ENCODE measurements at places on chromosomes 5 and 9.

GRCh38 chr9:134283111-134283515, 43.1 kb upstream of the RXRA start:
- DNase-seq, result peak; percentile 81

DNA sequence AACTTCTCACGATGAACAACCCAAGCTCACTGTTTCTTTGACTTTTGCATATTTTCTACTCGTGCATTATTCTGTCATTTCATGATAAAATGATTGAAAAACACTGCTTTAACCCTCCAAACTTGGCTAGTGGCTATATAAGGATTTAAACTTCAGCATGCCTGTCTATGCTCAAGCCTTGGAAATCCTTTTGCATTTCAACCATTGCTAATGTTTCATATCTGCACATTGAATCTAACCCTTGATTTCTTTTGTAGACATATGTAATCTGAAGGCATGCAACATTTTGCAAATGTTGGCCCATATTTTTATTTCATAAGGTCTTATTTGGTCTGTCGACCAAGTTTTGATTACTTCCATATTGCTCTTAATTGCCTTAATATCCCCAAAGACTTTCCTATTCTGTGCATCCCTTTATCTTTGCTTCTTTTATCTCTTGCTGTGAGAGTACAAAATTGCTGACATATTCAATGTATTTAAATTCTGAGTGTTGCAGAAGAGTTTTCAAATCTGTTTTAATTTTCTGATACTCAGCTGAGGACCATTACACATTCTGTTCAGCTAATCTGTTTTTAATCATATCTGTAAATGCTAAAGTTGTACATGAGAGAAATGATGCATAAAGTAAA, 403.7 kb upstream of the ZNF608 start:
- no peak for DNase-seq

GRCh38 chr9:125462861-125463291, 201.2 kb downstream of the GAPVD1 start:
- no peak for DNase-seq

DNA sequence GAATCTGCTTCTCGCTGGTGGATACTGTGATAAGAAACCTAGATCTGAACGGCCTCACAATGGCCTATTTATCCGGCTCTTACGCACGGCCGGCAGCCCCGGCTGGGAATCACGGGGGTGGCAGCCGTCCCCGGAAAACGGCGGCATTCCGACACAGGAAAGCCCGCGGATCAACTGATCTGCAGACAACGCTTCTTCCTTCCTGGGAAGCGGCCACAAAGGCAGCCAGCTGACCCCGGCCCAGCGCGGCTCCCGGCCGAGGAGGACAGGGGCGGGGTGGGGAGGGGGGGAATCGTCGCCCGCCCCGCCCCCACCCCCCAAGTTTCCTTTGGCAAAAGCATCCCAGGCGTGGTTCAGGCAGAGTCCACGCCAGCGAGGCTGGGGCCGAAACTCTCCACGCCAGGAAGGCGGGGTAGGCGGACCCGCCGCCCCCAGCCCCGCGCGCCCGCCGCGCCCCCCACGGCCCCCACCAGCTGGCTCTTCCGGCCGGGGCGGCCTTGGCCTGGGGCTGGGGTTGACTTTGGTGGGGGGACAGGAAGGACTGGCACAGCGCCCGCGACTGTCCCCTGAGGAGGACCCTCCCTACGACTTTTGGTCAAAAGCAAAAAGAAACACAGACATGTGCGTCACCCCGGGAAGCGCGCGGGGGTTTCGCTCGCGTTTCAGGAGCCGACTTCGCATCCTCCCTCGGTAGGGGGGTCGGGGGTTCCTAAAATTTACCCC, 247.7 kb upstream of the ANKRD55 start:
- peak; percentile 79 for DNase-seq

DNA sequence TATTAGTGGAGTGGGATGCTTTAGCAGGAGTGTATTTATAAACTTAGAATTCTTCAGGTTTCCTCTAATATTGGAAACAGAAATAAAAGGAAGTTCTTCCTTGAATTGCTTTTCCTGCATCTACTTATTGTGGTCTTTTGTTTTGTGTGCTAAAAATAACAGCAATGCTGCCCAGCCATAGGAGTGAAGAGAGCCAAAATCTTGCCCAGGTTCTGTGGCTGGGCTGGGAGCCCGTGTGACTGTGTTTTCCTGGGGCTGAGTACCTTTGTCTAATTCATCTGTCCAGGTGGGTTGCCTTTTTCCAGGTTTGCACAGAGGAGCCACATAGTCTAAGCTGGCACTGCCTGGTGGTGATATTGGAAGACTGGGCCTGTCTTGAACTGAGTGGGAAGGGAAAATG, 179.7 kb upstream of the ADAMTSL1 start:
- DNase-seq, result no peak

- no peak for DNase-seq
Measured at GRCh38 chr5:8474569-8474930, 605.6 kb downstream of the MTRR start.

GRCh38 chr9:98521141-98521540, 187.6 kb downstream of the GABBR2 start:
- no peak for DNase-seq

DNA sequence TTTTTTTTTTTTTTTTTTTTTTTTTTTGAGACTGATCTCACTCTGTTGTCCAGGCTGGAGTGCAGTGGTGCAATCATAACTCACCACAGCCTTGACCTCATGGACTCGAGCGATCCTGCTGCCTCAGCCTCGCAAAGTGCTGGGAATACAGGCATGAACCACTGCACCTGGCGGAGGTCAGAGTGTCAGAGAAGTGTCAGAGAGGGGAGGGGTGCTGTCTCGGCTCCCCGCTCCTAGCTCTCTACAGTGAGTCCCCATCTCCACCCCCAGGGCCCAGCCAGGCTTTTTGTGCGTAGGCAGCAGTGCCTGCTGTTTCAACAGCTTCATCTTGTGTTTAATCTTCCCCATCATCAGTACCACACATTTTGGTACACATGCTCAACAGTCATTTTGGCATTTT, 38.3 kb downstream of the SAR1B start:
- no peak for DNase-seq

GRCh38 chr9:92494856-92495255, 12.6 kb upstream of the ASPN start:
- DNase-seq, result no peak

DNA sequence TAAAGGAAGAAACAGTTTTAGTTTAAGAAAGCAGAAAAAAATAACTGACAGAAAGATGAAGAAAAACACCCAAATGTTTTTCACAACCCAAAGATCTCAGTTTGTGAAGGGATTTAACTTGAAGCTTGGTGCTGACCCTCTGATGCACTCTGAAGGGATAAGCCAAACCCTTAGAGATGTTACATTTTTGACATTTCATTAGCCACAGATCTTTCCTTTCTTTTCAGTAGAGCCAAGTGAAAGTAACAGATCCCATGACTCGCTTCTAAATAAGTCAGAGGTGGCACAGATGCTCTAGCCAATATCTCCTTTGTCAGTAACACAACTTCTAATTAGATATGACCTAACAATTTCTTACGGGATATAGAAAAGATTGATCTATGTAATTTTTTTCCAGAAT, 394.5 kb upstream of the EDIL3 start:
- DNase-seq, result no peak

DNA sequence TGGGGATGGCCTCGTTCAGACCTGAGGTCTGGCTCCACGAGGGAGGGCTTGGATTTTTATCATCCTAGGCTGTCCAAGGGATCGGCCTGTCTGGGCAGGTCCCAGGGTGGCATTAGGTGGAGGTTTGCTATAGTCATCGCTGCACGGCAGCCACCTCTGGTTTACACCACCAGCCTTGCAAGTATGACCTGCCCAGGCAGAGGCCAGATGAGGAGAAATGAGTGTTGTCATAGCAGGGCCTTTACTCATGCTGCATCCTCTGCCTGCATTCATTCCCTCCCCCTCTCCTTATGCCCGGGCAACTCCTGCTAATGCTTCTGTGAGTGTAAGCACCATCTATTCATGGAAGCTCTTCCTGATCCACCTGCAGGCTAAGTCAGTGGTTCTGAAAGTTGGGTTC, 15.3 kb upstream of the NDST1 start:
- no peak for DNase-seq

DNA sequence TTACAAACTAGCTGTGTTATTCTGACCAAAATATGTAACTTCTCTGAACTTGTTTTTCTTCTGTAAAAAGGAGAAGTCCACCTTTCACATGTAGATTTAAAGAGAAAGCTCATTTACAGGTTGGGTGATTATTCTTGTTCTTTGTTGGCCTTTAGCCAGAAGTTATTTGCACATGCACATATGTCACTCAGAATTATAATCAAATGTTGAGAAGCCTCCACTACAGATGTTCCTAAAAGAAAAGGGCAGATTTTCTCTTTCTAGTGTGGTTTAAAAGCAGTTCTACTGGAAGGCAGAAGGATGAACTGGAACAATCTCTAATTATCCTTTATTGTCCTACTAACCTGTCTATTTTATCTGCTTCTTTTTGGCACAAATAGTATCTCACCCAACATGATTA, 209.8 kb upstream of the ELAVL2 start:
- DNase-seq, result no peak

- no peak for DNase-seq
Measured at GRCh38 chr9:14096258-14096922, 217.6 kb downstream of the NFIB start.

- DNase-seq, result no peak
Measured at GRCh38 chr5:143066556-143067281, 296.5 kb downstream of the ARHGAP26 start.

DNA sequence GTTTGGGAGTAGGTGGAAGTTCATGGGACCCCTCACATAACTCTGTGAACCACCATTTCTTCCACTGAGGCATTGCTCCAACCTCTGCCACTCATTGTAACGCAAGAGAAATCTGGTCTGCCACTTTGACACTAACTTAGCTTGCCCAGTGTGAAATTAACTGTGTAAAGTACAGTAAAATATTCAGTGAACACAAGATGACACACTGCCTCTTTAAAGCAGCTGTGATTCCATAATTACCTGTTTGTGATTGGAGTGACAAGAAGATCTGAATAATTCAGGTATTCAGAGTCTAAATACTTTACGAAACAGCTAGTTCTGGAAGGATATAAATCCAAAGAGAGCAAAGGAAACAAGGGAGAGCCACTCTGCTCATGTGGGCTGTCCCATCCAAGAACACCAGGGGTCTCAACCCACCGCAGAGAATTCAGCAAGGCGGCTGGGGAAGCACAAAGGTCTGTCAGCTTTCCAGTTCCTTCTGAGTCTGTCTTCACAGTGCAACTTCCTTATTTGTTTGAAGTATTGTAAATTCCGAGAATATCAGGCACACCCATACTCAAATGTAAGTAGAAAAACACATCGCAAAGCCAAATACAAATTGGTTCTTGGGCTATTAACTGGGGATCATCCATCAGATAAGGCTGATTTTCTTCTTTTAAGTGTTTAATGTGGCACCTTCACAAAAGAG, 86.9 kb downstream of the GNAQ start:
- DNase-seq, result no peak

GRCh38 chr5:113376640-113377039, 58.1 kb downstream of the TSSK1B start:
- no peak for DNase-seq

DNA sequence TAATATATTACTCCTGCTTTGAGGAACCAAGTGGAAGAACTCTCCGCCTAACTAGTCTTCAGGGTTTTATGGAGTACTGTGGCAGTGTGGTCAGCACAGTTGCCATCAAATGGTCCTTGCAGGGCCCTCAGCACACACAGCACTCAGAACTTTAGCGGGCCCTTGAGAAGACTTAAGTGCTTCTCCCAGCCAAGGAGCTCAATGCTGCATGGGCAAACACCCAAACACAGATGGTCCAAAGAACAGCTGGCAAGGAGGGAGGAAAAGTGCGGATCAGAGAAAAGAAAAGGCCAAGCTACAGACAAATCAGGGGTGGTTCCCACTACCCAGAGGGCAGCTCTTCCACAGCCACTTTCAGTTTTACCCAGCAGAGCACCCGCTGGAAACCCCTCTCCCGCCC, 98.6 kb downstream of the SPOCK1 start:
- DNase-seq, result no peak

DNA sequence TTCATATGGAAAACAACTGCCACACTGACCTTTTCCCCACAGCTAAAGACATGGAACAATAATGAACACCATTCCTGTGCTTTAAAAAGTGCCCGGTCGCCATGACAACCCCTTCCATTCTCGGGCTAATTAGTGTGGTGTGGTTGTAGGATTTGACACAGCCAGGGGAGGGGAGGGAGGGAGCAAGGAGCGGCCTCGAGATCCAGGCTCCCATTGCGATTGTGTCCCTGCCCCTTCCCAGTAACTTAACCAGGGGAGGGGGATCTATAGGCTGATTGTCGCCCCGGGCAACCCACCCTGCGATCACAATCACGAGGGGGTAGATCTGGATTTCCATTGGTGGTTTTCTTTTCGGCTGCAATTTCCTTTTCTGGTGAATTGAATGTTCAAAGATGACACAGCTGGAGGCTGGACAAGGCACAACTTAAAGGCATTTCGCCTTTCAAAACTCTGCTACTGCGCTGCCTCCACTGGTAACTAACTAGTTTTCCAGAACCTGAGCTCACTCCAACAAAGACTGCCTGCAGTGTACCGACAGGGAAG, 96.7 kb upstream of the RETREG1 start:
- no peak for DNase-seq

GRCh38 chr5:127398508-127398907, 107.9 kb downstream of the MEGF10 start:
- no peak for DNase-seq

DNA sequence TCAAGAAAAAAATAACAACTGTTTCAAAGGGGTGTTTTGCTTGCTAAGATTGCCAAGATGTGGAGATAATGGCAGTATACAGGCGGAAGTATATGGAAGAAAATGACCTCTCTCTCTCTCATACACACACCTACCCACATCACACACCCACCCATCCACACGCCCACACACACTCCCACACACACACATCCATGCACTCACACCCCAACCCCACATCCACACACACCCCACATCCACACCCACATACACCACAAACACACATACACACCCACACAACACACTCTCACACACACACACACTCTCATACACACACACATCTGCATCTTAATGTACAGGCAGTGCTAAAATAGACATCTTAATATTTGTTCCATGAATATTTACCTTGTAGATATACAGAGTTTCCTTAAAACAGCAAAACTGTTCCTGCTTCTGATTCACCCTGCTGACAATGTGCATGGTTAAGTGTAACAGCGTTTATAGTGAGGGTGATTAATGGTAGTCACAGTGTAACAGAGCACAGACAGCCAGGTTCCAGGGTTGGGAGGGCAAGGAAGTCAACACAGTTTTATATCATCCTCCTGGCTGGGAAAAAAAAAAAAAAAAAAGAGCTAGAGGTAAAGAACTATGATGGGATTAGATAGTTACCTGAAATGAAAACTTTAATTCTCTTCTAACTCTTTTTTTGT, 8.3 kb downstream of the BHMT2 start:
- no peak for DNase-seq

GRCh38 chr5:156799171-156799570, 50.9 kb upstream of the PPP1R2B start:
- no peak for DNase-seq

DNA sequence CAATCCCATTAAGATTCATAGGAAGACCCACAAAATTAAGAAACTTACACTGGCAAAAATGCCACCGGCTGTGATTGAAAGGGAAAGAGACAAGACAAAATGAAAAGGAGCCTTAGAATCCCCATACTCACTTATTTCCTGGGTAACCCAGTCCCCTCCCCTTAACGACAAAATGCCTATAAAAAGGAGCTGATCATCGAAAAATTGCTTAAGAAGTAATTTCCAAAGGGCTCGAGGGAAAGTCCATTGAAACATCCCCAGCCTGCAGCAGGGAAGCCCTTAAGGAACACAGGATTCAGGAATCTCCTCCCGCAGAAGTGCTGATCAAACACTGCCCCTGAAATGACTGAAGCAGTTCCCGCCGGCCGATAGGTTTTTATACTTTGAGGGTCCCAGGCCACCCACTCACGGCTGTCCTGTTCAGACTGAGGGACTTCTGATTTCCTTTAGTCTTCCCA, 677 bp upstream of the ZNF79 start:
- no peak for DNase-seq

Data from coronary artery (tissue), 2 donors.